ENCODE measurements at places on chromosomes 16 and 17. TPM values are rescaled to one million over a fixed set of nuclear protein-coding genes. Genes with fewer than 3 reads are reported as not detected.
A peak's percentile ranks its signal among the peaks of the same experiment; 100 is the strongest.

DNA sequence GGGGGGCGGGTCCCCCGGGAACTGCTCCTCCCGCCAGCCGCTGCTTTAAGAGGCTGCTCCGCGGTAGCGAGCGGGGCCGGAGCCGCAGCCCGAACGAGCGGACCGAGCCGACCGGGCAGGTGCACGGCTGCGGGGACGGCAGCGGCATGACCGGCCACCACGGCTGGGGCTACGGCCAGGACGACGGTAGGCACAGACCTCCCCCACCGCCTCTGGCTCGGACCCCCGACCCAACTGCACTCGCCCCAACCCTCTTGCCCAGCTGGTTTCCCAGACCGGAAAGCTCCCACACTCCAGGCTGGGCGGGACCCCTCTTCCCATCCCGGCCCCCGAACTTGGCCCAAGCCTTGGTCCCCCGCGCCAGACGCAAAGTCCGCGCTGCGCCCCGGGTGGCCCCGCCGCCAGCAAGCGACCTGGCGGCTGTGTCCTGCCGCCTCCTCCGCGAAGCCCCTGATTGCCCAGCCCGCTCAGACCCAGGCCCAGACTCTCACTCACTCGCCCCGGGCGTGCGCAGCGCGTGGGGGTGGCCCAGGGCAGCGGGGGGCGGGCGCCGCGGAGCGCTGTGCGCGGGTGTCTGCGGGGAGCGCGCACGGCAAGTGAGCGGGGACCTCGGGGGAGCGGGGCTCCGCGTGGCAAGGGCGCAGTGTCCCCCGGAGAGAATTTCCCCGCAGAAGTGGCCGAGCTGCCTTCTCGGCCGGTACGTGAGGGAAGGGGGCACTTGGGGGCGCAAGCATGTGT is at the start of gene CA7:
Gene CA7, plus strand, starts transcription at position 73 of the 738 bp plus-strand sequence. Its CDS starts 74 bp downstream, at position 147.
- peak; percentile 34 for DNase-seq

GRCh38 chr17:54754560-54754959 is 146.1 kb upstream of the TOM1L1 start:
- peak; percentile 4 for DNase-seq

DNA sequence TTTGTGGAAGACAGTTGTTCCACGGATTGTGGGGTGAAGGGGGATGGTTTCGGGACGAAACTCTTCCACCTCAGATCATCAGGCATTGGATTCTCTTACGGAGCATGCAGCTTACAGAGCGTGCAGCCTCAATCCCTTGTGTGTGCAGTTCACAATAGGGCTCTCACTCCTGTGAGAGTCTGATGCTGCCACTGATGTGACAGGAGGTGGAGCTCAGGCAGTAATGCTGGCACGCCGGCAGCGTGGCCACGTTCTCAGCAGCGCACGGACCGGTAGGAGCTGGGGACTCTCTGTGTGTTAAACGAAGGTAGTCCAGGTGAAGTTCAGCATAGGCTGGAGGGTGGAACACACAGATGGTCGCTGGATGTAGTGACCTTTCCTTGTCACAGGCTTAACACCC is 37.8 kb downstream of the SEC14L1 start:
- no peak for DNase-seq

GRCh38 chr17:81948635-81949378 is 1.8 kb upstream of the MYADML2 start:
- DNase-seq, result no peak

PIMREG gene
- total RNA-seq, result 151 TPM

HOXB13 gene
- not detected for total RNA-seq

DNA sequence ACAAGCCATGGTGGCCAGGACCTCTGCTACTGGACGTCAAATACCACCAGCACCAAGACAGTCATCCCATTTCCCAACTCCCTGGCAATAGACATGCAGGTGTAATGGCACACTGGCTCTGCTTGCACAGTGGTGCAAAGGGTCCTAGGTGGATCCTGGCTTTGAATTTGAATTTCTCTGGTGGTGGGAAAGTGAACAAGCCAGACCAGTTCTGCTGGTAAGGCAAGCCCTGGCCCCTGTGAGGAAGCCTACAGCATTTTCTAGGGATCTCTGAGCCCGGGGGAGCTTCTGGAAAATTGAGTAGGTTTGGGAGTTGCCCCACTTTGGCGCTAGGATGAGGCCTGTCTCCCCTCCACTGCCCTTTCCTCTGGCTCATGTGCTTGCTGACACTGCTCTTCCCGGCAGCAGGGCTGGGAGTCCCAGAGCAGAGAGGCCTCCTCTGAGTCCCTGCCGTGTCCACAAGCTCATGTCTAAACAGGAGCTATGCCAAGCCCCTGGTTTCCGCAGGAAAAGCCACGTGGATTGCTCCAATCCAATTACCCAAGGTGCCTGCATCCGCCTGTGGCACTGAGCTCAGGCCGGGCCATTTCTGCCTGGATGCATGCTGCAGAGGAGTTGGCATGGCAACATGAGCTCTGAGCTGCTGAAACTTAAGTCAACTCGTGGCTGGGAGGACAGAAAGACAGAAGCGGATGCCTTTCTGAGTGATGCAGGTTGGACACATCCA is 67.0 kb downstream of the PRMT7 start:
- DNase-seq, result peak; percentile 46

TRPV3 gene
- 1.9 TPM for total RNA-seq

- no peak for DNase-seq
Measured at GRCh38 chr16:22788193-22788530, 25.8 kb upstream of the HS3ST2 start.

Data from neural progenitor cell (in vitro differentiated cells).